ENCODE measurements at places on chromosomes 11 and 22.

GRCh38 chr11:59854871-59855270 is 9.6 kb upstream of the CBLIF start:
- DNase-seq, result no peak

DNA sequence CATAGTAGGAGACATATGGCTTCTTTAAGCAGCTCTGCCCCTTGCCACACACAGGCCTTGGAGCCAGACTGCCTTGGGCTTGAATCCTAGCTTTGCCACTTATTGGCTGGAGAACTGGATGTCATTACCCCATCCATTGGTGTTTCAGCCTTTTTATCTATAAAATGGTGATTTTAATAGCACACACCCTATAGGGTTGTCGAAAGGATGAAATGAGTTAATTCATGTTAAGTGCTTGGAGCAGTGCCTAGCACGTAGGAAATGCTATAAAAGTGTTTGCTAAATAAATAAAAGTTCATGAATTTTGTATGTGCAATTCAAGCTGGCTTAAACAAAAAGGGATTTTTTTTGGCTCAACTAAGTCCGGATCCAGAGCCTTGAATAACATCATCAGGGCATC is 120.7 kb downstream of the TIMP3 start:
- no peak for DNase-seq

DNA sequence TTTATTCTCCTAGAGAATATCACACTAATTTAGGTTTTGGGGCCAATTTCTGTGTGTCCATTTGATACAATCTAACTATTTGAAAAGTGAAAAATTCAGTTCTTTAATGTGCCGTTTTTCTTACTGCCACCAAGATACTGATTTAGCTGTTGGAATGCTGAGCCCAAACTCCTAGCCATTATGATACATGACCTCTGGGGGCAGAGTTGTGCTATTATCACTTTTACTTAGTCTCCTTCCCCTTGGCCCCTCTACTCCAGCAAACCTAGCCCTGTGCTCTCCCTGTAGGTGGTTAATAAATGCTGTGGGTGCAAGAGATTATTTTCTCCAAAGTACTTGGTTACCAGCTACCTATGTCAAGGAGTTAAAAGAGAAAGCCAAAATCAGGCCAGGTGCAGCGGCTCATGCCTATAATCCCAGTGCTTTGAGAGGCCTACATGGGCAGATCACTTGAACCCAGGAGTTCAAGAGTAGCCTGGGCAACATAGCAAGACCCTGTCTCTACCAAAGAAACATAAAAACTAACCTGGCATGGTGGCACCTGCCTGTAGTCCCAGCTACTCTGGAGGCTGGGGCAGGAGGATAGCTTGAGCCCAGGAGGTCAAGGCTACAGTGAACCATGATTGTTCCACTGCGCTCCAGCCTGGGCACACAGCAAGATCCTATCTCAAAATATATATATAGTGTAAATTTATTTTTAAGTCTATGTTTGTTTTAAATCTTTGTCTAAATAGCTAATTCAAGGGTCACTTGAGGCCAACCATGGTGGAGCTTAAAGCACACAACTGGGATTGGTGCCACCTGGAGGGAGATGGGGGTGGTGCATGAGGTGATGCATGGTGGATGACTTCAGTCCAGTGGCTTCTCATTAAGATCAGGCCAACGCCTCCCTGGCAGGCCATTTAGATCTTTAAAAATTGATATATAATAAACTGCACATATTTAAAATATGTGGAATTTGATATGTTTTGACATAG is 193.2 kb upstream of the PLET1 start:
- DNase-seq, result no peak

GRCh38 chr22:22848364-22848866 is 39.2 kb upstream of the IGLL5 start:
- peak; percentile 48 for DNase-seq

DNA sequence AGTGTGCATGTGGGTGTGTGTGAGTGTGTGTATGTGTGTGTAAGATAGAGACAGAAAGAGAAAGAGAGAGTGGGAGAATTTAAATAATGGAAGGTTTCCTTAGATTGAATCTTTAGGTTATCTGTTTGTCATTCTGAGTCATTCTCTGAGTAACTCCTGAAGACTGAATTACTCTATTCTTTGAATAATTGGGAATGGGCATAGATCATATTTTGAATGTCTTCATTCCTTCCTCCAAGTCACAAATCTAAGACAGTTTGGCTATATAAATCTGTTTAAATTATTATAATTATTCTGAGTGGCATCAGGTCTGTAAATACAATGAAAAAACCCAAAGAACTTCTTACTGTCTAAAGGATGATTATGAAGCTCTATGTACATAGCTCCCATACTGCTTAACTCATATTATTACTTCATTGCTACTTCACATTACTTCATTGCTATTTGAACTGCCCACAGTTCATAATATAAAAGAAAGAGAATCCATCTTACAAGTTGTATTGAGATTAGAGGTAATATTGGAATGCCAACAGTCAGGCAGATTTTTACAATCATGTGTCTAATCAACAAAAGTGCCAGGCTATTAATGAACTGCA is 346.6 kb upstream of the CCDC179 start:
- DNase-seq, result no peak

DNA sequence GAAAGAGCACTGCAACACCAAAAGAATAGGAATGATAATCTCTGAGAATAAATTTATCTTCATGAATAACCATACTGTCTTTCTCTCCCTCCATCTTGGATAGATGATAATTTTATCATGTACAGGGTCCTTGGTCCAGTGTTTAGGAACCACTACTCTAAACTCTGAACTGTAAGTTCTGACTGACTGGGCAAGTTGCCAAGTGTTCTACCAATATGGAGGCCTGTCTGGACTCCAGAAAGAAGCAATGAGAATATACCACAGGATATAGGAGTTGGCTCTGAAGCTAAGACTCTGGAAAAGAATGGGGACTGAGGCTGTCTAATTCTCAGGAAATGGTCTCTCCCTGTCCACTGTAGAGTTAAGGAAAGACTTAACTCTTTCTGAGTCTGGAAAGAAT is 1.5 kb downstream of the FHIP1B start:
- no peak for DNase-seq

GRCh38 chr11:130204703-130205095 is 45.1 kb downstream of the ST14 start:
- DNase-seq, result no peak

DNA sequence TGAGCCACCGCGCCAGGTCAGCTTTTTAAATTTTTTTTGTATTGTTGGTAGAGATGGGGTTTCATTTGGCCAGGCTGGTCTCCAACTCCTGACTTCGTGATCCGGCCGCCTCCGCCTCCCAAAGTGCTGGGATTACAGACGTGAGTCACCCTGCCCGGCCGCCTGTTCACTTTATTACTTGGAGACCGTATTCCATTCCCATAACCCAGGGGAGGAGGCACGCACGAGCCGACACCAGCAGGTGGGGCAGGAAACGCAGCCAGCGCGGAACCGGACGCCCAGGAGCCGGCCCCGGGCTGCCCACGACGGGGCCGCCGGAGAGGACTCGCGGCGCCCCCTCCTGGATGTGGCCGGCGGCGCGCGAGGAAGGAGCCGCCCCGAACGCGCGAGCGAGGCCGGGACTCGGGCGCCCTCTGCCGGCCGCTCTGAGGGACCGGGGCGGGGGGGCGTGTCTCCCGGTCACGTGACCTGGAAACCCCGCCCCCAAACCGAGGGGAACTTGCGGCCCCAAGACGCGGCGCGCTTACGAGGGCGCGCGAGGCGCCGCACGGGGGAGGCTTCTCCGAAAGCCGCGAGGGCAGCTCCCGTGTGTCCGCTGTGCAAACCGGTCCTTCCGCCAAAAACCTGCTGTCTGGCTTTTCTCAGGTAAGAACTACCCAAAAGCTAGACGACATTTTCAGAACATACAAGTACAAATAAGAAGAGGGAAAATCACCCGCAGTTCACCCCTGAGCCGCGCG is 11.6 kb upstream of the RNH1 start:
- peak; percentile 87 for DNase-seq

DNA sequence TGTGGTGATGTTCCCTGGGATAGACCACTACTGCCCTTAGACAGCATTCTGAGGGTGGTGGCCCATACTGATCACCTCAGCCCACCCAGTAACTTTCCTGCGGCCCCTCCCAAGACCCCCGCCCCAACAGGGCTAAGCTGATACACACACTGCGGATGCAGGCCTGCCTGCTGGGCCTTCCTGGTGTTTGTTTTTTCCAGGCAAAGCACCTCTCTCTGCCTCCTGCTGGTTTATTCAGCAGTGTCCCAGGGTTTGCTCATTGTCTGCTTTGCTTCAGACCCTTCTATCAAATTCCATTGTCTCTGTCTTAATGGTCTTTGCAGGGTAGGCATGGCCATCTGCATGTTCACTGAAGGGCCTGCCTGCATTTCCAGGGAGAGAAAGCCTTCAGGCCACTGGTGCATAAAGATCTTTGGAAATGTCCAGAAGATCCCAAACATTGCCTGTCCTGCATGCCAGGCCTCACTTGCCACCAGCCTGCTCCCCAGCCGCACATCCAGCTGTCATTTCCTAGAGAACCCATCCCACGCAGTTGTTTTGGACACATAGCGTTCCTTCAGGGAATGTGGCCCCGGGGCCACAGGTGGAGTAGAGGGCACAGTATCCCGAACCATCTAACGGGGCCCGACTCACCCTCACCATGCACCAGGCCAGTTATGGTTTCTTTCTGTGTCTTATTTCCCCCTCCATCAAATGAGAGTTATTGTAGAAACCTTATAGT is 50.2 kb downstream of the BCR start:
- DNase-seq, result no peak

- DNase-seq, result no peak
These were observed 80.7 kb downstream of the JRKL start for GRCh38 chr11:96470521-96470920.

Data from activated T-helper 1 cell treated with Interleukin-2 at 50 U/mL for 16 hours (primary cell).